Regular cardiac myocyte (primary cell): ENCODE measurements at places on chromosomes 2 and 18. TPM values are rescaled to one million over a fixed set of nuclear protein-coding genes. Genes with fewer than 3 reads are reported as not detected.

The CRYBA2 gene
- not detected in 2 replicates for total RNA-seq

The SERPINB13 gene
- not detected in 2 replicates for total RNA-seq

The NYAP2 gene
- not detected in 2 replicates for total RNA-seq

The SH3BP4 gene
- total RNA-seq = 36.4 and 50.2 TPM in 2 replicates

The MC2R gene
- total RNA-seq = not detected in 2 replicates

The MYO3B gene
- total RNA-seq = under 0.01 and 0.28 TPM in 2 replicates

The ZNF532 gene
- total RNA-seq = 28.2 and 58.1 TPM in 2 replicates

The SERPINB12 gene
- total RNA-seq = not detected in 2 replicates

The SULT1C2 gene
- under 0.01 and 0.85 TPM in 2 replicates for total RNA-seq

The FOXI3 gene
- not detected in 2 replicates for total RNA-seq

The UGT1A10 gene
- total RNA-seq = not detected in 2 replicates

The ZBTB7C gene
- under 0.01 TPM in 1 of 2 replicates, not detected in the other for total RNA-seq

The KIAA2012 gene
- under 0.01 TPM in 2 replicates for total RNA-seq

The MGAT4A gene
- 0.28 and 0.58 TPM in 2 replicates for total RNA-seq

The SNTG2 gene
- total RNA-seq = 0.28 and 1.3 TPM in 2 replicates

The ZDBF2 gene
- total RNA-seq = 12.1 and 26.2 TPM in 2 replicates

The PROKR1 gene
- total RNA-seq = not detected in 2 replicates

The GALM gene
- total RNA-seq = 14.0 and 25.1 TPM in 2 replicates

The ONECUT2 gene
- total RNA-seq = under 0.01 TPM in 1 of 2 replicates, not detected in the other

The SLC16A14 gene
- total RNA-seq = 0.58 and 2.3 TPM in 2 replicates

The TTN gene
- total RNA-seq = 0.85 and 1.2 TPM in 2 replicates

The STPG4 gene
- under 0.01 and 0.56 TPM in 2 replicates for total RNA-seq

The ERICH2 gene
- not detected in 2 replicates for total RNA-seq

The RAB6C gene
- total RNA-seq = under 0.01 TPM in 1 of 2 replicates, not detected in the other

The KYNU gene
- total RNA-seq = 0.38 and 2.8 TPM in 2 replicates

The MAPK4 gene
- total RNA-seq = not detected in 2 replicates

The CPLX4 gene
- total RNA-seq = not detected in 2 replicates

The TBR1 gene
- under 0.01 TPM in 1 of 2 replicates, not detected in the other for total RNA-seq

The ELP2 gene
- 77.8 and 122 TPM in 2 replicates for total RNA-seq

The ASAP2 gene
- 44.5 and 59.2 TPM in 2 replicates for total RNA-seq

The SIX3 gene
- not detected in 2 replicates for total RNA-seq

The C2orf66 gene
- total RNA-seq = under 0.01 TPM in 1 of 2 replicates, not detected in the other

The CSRNP3 gene
- total RNA-seq = 1.2 and 3.9 TPM in 2 replicates

The DNAH7 gene
- 0.19 and 0.56 TPM in 2 replicates for total RNA-seq
